Pancreas (tissue), 10 donors: ENCODE measurements at places on chromosomes 5 and 9. TPM values are rescaled to one million over a fixed set of nuclear protein-coding genes. Genes with fewer than 3 reads are reported as not detected.

CTNND2 gene
- total RNA-seq = 43.4 TPM

GTF3C5 gene
- 24.3 TPM for total RNA-seq

NUDT12 gene
- total RNA-seq = 6.8 TPM

NR6A1 gene
- total RNA-seq = 2.2 TPM

BTNL8 gene
- 0.51 TPM for total RNA-seq

SOX30 gene
- not detected for total RNA-seq

DOLPP1 gene
- 4.2 TPM for total RNA-seq
